ENCODE measurements at places on chromosomes 12 and 14.

DNA sequence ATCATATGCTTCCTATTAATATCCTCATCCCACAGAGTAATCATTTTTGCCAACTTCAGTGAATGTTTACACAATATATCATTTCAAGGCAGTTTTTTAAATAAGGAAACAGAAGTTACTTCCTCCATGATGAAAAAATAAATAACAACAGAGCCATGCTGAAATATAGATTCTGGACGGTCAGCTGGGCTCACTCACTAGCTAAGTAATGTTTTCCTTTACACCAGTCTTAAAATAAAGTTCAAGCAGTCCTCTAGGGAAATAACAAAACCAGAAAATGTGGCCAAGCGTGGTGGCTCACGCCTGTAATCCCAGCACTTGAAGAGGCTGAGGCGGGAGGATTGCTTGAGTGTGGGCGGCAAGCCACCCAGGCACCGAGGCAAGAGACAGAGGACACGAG lies 28.7 kb downstream of the AICDA start:
- no peak for DNase-seq

GRCh38 chr12:52248541-52249461 lies 15.8 kb downstream of the KRT7 start:
- DNase-seq = no peak

DNA sequence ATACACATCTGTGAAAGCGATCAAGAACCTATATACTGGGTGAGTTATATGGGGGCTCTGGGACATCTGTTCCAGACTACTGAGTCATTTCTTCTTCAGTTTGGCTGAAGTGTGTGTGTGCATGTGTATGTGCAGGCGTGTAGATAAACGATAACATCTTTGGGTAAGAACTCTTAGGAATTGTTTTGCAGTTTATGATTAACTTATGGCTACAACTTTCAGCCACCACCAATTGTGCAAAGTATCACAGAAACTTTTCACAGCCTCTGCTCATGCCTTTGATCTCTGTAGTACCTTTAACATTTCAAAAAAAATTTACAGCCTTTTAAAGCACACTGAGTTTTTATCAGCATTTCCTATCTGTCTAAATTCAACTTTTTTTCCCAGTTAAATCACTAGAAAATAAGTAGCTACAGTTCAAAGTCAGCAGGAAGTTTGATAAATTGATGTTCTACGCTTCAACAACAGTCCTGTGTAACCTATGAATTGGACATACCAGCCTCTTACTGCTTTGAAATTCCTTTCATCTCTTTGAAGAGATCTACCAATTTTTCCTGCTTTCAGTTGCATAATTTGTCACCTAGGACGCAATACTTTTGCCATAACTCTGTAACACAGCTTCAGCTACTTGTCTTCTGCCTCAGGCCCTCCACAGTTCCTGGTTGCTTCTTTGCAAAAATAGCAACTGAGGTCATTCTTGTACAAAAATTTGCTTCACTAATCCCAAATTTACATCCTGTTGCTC lies 43.0 kb downstream of the PPM1H start:
- DNase-seq = no peak

GRCh38 chr14:36863271-36863670 lies 201.6 kb downstream of the PAX9 start:
- no peak for DNase-seq

All from fibroblast of lung (primary cell).